ENCODE measurements at places on chromosomes 7 and 10. TPM values are rescaled to one million over a fixed set of nuclear protein-coding genes. Genes with fewer than 3 reads are reported as not detected.
A peak's percentile ranks its signal among the peaks of the same experiment; 100 is the strongest.

DNA sequence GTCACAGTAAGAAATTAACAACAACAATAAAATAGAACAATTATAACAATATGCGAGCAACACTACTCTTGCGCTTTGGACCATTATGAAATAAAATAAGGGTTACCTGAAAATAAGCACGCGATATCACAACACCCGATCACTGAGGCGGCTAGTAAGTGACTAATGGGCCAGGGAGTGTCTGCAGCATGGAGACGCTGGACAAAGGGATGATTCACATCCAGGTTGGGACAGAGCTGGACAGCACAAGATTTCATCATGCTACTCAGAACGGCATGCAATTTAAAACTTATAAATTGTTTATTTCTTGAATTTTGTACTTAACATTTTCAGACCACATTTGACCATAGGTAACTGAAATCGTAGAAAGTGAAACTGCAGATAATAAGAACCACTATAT is 15.6 kb downstream of the HIBADH start:
- no peak for DNase-seq

- DNase-seq = no peak
Observed at GRCh38 chr7:157522954-157523353, 186.2 kb downstream of the DNAJB6 start.

DNA sequence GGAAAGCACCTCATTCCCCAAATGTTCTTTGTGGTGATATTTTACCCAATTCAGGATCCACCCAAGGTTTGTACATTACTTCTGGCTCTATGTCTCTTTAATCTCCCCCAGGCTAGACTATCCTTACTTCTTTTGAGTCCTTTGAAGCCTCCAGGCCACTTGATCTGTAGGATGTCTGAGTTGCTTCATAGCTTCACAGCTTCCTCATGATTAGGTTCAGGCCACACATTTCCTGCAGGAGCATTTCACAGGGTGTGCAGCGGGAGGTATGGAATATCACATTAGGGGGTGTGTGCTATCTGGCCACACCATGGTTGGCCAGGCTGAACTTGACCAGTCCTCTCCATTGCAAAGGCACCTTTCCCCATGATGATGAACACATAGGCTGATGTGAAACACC is 18.7 kb downstream of the TSPAN15 start:
- no peak for DNase-seq

DNA sequence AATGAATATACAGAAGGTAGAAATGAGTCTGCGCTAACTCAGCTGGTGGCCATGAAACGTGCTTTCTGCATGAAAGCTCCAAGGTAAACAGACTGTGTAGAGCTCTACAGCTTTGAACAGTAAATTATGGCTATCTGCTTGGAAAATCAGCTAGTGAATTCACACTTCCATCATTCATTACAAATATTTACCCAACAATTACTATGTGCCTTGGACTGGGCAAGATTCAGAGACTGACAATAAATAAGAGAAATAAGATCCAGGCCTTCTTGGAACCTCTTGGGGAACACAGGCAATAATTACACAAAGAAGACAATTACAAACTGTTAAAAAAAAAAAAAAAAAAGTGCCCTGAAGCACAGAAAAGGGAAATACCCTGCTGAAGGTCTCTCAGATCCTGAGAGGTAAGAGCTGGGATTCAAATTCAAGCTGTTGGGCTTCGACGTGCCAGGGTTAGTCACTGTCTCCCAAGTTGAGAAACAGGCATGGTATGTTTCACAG is 15.8 kb downstream of the TSPAN12 start:
- DNase-seq = no peak

- DNase-seq = no peak
Observed at GRCh38 chr7:155896531-155897263, 84.4 kb upstream of the SHH start.

- no peak for DNase-seq
Observed at GRCh38 chr7:86130268-86130667, 513.4 kb upstream of the GRM3 start.

Gene KIAA1217
- total RNA-seq = 56.2 TPM

DNA sequence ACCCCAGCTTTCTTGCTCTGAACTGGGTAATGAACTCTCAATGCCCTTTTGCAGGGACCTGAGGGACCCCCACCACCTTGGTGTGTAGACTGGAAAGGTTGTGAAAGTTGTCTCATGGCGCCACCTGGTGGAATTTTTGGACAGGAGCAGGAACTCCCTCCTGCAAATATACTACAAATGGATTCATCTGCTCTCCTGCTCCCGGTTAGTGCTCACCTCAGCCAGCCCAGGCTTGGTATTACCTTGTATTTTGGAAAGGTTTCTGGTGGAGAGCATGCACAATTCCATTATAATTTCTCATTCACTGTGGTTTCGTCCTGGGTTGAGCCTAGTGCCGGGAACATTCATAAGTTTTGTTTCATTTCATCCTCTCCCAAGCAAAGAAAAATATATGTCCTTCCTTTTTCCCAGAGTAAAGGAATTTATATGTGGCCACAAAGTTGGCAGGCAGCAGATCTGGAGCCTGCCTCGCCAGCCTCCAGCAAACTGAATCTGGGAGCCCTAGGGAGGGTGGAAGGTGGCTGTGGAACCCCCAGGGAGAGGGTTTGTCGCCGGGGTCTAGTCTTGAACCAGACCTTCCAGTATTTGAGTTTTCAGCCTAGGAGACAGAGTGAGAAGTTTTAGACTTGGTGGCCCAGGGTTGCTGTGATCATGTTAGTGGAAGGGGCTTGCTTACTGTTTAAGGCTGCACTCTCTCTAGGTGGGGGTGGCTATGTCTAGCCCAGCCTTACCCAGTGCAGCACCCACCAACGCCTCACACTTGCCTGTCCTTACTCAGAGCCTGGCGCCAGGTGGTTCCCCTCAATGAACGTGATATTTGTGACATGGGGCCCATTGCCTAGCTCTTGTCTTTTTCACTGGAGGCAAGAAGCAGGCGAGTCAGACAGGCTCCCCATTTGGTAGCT is 9.5 kb downstream of the FAM241B start:
- peak; percentile 11 for DNase-seq

GRCh38 chr10:13759168-13759567 is 172.4 kb downstream of the PRPF18 start:
- no peak for DNase-seq

DNA sequence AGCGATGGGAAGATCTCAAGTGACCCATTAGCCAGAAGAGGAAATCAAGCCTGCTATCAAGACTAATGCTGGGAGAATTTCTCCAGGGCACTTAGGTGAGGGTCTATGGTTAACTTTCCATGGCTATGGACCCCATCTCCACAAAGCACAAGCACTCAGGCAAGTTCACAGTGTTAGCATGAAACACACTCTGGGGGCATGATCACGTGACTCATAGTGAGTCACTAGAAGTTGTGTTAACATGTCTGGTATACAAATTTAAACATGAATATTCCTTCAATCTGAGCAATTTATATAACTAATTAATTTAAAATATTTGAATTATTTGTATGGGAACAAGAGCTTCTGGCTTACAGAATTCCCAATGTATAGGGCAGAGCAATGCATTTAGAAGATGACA is 131.8 kb downstream of the FAM204A start:
- DNase-seq = no peak

DNA sequence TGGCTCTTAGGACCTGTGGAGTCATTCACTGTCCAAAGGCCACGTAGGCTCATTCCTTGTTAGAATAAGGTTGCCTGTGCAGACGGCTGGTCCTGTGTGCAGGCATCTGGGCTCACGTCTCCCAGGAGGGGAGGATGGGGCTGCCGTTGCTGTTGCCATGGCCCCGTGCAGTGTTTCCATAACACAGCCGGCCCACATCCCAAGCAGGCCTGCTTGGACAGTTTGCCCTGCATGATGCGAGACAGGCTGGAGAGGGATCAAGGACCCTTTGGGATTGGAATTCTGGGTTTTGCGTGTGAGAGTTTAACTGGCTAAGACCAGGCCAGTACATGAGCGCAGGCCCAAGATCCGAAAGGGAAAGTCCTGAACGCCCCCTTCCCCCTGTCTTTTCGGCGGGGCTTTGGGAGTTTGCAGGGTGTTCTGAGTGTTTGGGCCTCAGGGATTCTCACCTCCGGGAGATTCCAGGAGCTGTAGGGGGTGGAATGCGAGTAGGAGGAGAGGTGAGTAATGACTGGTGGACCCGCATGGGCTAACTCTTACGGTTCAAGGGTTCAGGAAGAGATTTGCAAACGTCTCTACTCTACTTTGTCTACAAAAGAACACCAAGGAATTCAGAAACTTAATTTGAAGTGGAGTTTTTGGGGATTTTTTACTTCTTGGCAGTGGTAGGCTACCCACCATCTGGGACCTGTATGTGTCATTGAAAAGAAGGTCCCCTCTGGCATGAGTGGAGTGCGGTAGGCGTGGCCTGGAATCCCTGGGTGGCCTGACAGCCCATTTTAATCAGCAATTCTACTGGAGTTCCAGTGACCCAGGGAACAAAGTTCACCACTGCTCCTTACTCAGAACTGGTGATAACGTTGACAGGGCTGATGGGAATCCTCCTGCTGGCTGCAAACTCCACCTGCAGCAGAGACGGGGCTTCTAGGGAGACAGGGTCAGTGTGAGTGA is 125.4 kb downstream of the ITIH5 start:
- no peak for DNase-seq

DNA sequence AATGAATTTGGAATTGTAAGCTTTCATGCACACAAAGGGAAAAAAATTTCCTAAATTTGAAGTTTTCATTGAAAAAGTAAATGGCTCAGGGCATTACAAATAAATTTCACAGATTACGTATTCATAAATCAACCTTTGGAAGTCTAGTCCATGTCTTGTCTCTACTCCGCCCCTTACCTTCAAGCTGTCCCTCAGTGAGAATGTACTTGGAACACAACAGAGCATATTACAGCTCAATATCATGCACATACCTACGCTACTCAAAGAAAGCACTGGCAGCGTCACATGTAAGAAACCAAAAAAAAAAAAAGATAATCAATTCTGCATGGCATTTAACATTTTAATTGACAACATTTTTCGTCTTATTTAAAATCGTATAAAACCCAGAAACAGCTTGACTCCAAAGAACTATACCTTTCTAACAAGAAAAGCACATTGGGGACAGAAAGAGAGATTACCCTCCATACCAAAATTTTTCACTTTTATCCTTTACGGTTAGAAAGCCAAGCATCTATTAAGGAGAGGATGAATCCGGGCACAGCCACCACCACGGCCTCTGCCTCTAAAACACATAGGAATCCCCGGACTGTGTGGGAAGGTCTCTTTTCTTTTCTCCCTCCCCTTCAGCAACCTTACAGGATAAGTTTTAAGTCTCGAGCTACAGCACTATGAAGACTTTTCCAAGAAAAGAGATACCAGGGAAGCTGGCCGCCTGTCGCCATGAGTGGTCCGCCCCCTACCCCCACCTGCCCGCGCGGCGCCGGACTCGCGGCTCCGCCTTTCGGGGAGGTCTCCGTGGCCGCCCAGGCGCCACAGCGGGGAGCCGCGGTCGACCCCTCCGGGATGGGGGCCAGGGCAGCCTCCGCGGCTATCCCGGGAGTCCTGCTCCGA is 1.1 kb downstream of the JMJD1C start:
- DNase-seq = no peak

Gene CAV1
- 171 TPM for total RNA-seq

GRCh38 chr10:77442699-77443189 is 194.9 kb downstream of the KCNMA1 start:
- DNase-seq = no peak

Gene SAMD9
- total RNA-seq = 52.3 TPM

- DNase-seq = no peak
Observed at GRCh38 chr10:63128443-63128842, 4.7 kb upstream of the NRBF2 start.

DNA sequence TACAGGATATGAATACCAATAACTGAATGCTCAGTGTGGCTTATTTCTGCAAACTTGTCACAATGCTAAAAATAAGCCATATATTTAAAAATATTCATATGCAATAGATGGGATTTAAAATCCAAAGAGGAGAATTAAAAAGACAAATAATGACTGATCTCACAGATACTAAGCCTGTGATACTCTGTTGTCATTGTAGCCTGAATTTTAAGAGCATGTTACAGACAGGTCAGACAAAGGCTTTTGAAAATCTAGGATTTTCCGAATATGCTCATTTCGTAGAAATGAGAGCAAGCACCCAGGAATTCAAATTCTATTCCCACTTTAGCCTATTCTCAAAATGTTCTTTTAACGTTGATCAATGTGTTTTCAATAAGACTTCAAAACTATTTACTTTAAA is 269.7 kb downstream of the PCDH15 start:
- DNase-seq = no peak

GRCh38 chr7:82950436-82950835 is 212.2 kb downstream of the PCLO start:
- DNase-seq = no peak

GRCh38 chr10:127579640-127580039 is 30.5 kb downstream of the NPS start:
- DNase-seq = no peak

Gene CACNA2D1
- 3.8 TPM for total RNA-seq

DNA sequence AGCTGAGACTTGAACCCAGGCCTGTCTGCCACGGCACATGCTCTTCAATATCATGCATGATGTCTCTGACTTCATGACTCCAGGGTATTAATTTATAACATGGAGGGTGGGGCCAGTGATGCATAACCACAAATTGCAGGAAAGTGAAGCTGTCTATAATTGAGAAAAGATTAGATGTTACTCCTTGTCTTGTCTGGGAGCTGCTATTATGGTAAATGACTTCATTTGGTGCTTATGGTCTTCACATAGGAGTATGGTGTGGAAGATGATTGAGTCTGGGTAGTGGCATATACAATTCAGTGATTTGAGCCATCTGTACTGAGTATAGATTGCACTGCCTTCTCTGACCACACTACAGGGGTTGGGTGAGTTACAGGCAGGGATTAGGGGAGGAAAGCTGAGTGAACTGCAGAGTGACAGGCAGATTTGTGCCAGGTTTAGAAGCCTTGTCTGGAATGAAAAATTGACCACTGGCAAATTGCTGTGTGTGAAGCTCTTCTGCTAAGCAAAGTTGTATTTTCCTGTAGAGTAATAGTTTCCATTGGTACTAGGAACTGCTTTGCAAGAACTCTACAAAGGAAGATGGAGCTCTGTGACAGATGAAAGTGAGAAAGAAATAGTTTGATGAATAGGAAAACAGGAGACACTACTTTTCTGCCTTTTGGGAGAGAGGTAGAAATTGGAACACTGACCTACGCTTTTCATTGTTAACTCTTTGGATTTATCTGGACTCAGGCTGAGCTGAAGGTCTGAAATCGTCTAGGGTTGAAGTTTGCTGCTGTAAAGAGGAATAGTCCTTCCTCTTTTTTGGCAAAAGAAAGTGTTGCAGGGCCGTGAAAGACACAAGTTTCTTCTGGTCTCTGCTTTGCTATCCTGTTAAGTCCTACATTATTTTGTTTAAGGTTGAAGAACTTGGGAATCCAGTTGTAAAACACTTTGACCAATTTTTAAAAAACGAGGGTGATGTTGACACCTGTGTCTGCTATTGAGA is 2.7 kb downstream of the SND1 start:
- DNase-seq = no peak

Gene IRF5
- 20.5 TPM for total RNA-seq

- DNase-seq = no peak
Observed at GRCh38 chr10:104209575-104210198, 22.5 kb downstream of the CFAP43 start.

Gene RSPH10B2
- total RNA-seq = not detected

DNA sequence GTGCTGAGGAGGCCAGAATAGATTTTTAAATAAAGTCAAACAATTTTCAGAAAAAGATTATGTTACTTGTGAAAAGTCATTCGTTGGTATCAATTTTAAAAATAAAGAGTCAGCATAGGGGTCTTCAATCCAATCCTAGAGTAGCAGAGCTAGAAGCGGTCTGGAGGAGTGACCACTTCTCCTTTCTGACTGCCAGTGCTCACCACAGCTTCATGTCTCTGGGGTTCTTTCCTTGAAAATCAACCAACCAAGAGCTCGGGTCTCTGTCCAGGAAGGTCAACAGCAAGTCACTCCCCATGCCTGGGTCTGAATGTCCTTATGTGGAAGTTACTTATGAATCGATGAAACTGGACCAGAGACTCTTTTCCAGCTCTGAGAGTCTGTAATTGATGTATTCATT is 14.3 kb downstream of the PTPRN2 start:
- no peak for DNase-seq

All from esophagus squamous epithelium (tissue), 5 donors.